ENCODE measurements at places on chromosomes 4 and X. TPM values are rescaled to one million over a fixed set of nuclear protein-coding genes. Genes with fewer than 3 reads are reported as not detected.

- DNase-seq, result no peak
These were observed 95.4 kb downstream of the COL25A1 start for GRCh38 chr4:109207061-109207460.

GRCh38 chr4:168847771-168848502 is 162.1 kb downstream of the CBR4 start:
- DNase-seq, result peak; percentile 29

DNA sequence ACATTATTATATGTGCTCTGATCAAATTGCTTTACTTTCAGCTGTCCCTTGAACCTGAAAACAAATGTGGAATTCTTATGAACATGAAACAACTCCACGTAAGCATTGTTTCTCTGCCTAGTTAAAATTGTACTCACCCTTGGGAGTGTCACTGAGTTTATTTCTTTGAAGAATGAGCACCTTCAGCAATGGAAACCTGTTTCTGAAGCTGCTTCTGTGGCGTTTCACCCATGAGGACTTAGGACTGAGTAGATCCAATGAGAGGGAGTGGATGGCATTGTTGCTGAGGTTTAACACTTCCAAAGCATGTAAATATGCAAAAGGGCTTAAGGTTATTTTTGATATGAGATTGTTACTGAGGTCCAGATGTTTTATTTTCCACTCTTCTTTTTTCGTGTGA is 3.2 kb downstream of the LRRC66 start:
- no peak for DNase-seq

The DIPK2B gene
- under 0.01 TPM for total RNA-seq

GRCh38 chr4:187128222-187128621 is 404.6 kb upstream of the FAT1 start:
- DNase-seq, result no peak

The OCIAD2 gene
- total RNA-seq, result 10.5 TPM

The CABS1 gene
- total RNA-seq, result not detected

DNA sequence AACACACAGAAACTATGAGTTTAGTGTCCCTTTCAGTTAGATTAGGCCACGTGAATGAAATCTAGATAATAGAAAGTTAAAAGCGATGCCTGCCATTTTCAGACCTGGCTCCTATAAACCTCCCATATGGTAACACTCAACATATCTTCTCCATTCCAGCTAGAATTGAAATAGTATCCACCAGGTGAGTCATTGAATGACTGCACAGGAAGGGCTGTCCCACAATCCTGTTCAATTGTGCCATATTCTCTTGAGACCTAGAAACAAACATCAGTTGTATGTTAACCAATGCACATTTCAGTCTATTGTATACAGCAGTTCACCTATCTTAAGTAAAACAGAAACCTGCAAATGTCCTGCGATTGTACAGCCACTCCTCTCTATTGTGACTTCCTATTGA is 659.3 kb upstream of the SLIT2 start:
- no peak for DNase-seq

- no peak for DNase-seq
These were observed 1.7 kb downstream of the PRAF2 start for GRCh38 chrX:49071877-49072711.

GRCh38 chr4:52099860-52100461 is 48.9 kb downstream of the SPATA18 start:
- no peak for DNase-seq

The PPP4R3C gene
- not detected for total RNA-seq

DNA sequence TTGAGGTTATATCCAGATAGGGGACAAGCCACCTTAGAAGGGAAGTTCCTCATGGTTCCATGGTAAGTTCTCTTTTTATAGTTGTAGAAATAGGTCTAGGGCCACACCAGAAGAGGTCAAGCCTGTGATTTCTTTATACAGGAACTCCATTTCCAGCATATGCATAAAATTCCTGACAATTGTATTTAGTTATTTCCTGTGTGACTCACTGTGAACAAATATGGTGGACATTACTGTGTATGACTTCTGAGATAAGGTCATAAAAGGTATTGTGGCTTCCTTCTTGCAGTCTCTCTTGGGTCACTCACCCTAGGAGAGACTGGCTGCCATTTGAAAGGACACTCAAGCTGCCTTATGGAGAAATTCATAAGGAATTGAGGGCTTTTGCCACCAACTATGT is 2.2 kb upstream of the C4orf36 start:
- DNase-seq, result no peak

DNA sequence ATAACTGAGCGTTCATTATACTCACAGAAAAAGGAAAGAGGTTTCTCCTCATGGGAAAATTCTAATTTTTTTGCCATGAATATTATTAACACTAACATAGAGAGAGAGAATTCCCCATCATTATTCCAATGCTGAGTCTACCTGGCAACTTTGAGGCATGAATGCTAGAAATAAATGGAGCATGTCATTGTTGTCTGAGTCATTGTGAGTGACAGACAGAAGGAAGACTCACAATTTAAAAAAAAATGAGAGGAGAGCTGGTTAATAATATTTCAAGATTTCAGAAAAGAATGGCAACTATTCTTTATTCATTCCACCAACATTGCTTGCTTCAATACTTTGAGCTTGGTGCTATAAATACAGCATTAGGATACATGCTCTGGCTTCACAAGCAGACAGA is 170.4 kb upstream of the HS3ST1 start:
- no peak for DNase-seq

The RAB9B gene
- total RNA-seq, result 1.9 TPM

DNA sequence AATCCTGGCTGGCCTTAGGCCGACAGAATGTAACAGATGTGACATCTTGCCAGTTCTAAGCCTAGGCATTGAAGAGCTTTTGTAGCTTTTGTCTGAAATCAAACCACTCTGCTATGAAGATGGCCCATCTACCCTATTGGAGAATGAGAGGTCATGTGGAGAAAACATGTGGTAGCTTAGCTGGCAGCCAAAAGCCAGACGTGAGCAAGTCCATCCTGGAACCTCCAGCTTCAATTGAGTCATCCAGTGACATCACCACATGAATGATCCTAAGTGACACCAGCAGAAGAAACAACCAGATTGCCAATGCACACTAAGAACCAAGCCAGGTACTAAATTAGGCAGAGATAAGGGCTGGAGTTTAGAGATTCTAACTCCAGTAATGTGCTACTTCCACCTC is 154.8 kb upstream of the ZFP42 start:
- no peak for DNase-seq

DNA sequence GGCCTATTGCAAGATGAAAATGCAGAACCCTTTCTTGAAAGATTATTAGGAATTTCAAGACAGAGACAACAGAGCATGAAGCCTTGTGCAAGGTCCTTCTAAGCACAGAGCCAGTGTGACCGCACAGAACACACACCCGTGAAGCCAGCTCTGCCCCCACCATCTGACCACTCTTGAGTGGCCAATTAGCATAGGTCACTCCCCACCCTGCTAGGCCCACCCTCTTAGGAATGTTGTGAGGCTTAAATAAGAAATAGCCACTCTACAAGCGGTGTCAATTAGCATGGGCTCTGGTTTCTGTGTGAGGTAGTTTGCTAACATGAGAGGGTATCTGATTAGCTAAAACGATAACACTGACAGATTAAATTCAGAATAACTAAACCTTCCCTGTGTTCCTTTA is 152.9 kb downstream of the PTTG2 start:
- DNase-seq, result no peak

The TBX22 gene
- not detected for total RNA-seq

DNA sequence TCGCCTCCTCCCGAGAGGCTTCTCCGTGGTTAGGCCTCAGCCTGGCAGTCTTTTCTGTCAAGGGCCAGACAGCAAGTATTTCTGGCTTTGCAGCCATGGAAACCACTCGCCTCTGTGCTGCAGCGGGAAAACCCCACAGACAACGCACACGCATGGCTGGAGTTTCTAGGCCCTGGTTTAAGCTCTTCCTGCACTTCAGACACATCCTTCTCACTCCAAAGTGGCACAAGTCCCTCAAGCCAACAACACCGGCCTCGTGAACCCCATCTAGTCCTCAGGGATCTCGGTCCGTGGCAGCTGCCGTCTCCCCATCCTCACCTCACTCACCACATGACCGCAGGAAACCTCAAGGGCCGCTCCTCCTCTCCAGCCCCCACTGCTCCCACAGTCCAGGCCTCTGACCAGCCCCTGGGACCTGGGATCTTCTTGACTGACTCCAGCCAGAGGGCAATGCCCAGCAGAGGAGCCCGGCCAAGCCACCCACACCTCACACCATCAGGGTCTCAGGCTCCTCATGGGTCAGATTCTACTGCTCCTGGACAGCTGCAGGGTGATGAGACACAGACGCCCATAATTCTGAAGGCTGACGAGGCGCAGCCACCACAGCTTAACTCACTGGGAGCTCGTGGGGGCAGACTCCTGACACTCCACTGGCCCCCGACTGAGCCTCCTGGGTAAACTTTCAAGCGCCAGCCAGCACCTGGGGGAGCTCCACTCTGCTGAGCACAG is 21.7 kb downstream of the LETM1 start:
- no peak for DNase-seq

- DNase-seq, result no peak
These were observed 22.1 kb downstream of the UVSSA start for GRCh38 chr4:1369091-1369450.

- no peak for DNase-seq
These were observed 253.7 kb upstream of the DIAPH2 start for GRCh38 chrX:96430756-96431455.

DNA sequence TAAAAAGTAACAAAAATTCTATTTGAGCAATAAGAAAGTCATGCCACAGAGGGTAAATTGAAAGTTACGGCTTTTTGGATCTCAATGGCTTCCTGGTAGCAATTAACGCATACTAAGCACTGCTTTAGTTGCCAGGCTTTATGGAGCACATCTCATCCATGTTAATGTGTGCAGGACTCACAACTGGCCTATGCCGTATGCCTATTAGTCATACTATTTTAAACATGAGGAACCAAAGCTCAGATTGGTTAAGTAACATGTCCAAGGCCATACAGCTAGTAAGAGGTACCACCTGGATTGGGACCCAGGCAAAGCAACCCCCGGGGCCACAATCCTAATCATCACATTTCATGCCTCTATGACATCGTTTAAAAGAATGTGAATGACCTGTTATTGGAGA is 17.1 kb downstream of the DAPP1 start:
- DNase-seq, result no peak

- DNase-seq, result no peak
These were observed 149.3 kb downstream of the ARAP2 start for GRCh38 chr4:36094995-36095394.

The PWWP3B gene
- not detected for total RNA-seq

DNA sequence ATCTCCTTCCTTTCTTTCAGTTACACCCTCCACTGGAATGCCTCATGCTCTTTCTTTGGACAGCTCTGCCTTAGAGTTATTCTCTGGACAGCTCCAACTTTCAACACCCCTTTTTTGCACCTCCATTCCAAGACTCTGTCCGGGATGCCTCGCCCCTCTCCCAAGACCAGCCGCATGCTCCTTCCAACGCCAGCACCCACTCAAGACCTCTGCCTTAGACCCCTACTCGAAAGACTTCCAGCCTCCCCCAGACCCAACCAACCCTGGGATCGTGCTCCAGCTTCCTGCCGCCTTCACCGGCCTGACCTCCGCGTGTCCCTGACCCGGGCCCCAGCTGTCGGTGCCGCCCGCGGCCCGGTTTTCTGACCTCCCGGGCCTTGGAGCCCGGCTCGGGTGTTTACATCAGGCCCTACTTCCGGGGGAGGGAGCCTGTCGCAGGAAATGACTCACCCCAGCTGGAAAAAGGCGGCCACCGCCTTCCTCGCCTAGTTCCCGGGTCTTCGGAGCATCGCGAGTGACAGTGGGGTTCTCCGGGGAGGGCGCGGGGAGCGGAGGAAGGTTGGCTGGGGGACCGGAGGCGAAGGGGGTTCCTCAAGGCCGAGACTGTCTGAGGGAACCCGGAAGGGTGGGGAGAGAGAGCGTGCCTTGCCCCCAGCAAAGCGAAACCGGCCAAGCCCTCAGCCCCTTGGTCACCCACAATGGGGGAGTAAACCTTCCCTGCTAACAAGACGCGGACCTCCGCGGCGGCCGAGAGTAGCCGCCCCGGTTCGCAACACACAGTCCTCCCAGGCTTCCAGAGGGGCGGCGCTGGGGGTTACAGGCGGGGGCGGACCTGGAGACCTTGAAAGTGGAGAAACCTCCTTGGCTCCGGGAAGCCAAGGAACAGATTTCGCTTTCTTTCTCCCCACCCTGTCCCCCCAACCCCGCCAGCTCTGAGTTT is at the start of gene WDR45:
Gene WDR45, minus strand, starts transcription at position 399 of the 940 bp plus-strand sequence. CDS start 1,792 bp downstream, outside the sequence.
- DNase-seq, result peak; percentile 80

All from hematopoietic multipotent progenitor cell (in vitro differentiated cells).